ENCODE measurements at places on chromosomes 1 and 21.

GRCh38 chr1:64234714-64235113 is 31.3 kb downstream of the UBE2U start:
- no peak for DNase-seq

DNA sequence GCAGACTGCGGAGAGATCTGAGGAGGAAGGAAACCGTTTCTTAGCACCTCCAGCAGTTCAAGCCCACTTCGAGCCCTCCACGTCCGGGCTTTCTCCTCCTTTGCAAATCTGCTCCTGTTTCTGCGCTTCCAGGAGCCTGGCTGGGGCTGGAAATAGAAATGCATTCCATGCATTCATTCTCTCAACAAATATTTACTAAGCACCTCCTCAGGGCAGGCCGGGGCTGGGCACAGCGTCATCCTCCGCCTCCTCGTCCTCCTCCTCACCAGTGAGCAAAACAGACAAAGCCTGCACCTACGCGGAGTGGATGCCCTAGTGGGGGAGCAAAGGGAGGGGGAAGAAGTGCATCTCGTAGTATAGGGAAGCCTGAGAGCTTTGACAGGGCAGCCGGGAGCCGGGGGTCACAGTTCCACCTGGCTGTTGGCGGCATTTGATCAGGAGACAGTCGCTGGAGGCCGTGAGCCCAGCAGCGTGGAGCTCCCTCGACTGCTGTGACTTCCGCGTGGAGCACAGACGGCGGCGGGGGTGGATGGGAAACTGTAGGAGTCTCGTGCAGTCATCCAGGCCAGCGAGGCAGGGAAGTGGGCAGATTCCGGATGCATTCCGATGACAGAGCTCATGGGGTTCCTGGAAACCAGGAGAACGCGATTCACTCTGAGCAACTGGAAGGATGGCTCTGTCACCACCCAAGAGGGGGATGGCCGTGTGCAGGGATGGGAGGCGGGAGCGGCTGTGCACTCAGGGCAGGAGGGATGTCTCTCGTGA is 93.5 kb downstream of the SIK1 start:
- peak; percentile 91 for DNase-seq

DNA sequence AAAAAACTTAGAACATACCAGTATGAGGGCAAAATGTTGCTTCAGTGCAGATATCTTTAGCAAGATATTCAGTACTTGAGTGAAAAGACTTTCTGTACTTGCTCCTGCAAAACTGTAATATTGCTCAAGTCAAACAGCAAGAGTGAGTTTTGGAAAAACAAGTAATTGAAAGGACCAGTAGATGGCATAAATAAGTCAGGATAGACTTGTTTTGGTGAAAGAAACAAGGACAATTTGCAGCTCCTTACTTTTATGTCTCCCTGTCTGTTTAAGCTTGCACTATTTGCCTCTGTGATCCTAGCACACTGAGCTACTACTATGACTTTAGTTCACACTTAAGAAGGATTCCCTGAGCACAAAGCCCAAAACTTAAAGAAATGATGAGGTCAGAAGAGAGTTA is 39.1 kb downstream of the IFI44 start:
- DNase-seq, result peak; percentile 7

DNA sequence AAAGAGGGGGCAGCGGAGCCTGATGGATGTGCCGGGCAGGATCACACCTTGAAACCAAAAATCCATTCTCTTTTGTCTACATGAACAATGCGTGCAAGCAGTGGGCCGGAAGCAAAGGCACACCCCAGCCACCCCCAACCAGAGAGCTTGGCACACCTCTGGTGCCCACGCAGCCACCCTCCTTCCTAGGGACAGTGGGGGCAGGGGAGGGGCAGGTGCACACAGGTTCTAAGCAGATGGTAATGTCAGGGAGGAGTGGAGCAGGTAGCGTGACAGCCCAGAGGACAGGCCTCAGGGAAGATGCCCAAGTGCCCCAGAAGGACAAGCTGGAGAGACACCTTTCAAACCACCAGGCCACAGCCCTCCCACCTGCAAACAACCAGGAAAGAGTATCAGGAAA is 36.5 kb downstream of the SYF2 start:
- no peak for DNase-seq

DNA sequence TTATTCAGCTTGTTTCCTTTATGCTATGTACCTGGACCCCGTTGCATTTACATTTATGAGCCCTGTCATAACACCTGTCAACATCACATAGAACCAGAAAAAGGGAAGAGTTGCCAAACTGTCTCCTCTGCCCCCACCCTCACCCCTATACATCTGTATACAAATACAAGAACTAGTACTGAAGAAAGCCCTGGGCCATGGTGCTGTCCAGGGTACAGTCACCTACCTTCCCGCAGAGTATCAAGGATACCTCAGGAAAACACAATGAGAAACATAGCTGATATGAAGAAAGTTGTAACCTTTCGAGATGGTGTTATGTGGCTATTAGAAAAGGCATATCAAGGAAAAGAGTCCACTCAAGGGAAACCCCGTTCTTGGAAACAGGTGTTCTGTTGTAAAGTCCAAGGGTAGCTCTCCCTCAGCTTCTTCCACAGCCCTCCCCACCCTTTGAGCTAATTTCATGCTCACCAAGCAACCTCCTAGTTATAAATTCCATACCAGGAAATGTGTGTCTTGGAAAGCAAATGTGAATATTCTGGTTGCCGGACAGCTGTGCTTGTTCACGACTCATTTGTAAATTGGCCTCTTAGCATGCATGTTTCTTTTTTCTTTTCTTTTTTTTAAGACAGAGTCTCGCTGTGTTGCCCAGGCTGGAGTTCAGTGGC is 16.7 kb upstream of the AVPR1B start:
- DNase-seq, result no peak

- DNase-seq, result no peak
Observed at GRCh38 chr1:88063605-88064004, 620.5 kb upstream of the PKN2 start.

DNA sequence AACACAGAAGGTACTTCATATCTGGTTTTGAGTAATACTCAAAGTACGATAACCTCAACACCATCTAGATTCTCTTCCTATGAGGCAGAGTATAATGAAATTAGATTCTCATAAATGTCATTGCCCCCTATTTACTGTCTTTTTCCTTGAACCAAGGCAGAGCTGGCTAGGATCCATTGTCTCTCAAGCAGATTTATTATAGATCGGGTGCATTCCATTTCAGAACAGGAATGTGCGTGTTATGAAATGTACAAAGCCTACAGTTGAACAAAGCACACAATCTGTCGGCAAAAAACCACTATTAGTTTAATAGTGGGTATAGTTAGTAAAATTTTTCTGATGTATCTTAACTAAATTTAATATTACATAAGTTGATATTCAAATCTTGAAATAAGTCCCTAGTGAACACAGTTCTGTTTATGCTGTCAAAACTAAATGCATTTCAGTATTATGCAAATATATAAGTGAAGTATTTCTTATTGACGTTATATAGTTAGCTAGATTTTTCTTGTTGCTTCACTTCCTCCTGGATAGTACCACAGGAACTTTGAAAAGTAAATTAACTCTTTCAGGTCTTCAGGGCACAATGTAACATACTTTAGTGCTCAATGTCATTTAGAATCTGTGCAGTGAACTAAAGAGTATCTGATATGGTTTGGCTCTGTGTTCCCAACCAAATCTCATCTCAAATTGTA is 92.1 kb downstream of the DDAH1 start:
- DNase-seq, result no peak

DNA sequence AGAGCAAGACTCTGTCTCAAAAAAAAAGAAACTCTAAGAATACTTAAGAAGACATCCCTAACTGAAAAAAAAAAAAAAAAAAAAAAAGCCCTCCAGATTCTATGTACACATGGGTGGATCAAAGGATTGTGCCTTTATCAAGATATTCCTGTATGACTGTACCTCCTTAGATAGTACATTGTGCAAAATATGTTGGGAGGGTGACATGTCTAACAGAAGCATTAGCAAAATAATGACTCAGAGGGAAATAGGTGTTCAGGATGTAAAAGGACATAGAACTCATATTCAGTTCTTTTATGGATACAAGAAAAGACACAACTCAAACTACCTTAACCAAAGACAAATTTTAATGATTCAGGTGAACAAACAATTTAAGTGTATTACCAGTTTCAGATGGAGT is 269.8 kb upstream of the KAZN start:
- no peak for DNase-seq

- no peak for DNase-seq
Observed at GRCh38 chr1:78222225-78222959, 176.6 kb downstream of the GIPC2 start.

DNA sequence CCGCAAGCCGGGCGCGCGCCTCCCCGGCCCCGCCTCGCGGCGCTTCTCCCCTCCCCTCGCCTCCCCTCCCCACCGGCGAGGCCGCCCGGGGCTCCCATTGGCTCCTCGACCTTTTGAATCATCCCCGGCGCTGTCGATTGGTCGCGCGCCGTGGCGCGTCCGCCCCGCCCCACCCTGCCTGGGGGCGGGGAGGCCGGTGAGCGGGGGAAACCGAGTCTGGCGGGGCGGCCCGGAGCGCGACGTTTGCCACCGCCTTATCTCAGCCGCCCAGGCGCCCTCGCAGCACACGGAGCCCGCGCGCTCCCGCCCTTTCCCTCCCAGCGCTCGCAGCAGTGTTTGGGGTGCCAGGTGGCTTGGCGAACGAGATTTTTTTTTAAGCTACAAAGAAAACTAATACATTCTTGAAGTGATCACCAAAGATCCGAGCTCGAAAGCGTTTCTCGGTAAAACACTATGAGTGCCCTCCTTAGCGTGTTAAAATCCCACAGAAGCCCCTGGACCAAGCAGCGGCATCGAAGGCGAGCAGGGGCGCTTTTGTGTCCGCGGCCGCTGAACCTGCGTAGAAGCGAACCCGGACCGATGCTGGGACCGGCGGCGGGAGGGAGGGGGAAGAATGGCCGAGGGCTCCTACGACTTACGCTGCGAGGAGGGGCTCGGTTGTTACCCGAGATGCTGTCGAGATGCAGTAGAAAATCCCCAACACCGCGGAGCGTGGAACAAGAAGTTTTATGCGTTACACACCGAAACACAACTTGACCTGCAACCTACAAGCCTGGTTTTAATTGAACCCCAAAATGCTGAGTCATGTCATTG is 436 bp upstream of the LBR start:
- DNase-seq, result peak; percentile 96

DNA sequence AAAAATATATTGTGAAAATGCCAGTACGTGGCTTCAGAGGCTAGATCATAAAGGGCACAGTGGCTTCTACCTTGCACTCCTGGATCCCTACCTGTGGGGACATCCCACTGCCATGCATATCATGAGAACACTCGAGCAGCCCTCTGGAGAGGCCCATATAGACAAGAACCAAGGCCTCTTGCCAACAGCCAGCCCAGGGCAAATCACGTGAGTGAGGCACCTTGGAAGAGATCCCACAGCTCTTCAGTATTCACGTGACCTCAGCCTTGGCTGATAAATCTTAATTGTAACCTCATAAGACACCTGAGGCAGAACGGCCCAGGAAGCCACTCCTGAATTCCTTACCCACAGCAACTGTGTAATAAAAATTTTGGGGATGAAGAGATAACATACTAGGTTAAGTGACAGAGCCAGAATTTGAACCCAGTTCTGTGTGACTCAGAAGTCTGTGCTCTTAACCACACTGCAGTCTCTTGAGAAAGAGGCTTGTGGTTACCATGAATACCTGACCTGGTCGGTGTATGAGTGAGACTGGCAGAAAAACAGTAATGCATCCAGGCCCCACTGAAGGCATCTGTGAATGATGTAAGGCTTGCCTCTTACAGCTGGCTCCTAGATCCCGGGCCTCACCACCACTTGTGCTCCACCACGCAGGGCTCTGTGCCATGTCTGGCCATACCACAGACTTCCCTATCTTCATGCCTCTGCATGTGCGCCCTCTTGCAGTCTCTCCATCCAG is 6.9 kb upstream of the A3GALT2 start:
- peak; percentile 91 for DNase-seq

GRCh38 chr1:204094856-204095634 is 22.1 kb downstream of the SOX13 start:
- DNase-seq, result no peak

GRCh38 chr1:202306535-202307345 is 35.0 kb downstream of the UBE2T start:
- no peak for DNase-seq

- no peak for DNase-seq
Observed at GRCh38 chr1:183467687-183468086, 4.6 kb upstream of the SMG7 start.

DNA sequence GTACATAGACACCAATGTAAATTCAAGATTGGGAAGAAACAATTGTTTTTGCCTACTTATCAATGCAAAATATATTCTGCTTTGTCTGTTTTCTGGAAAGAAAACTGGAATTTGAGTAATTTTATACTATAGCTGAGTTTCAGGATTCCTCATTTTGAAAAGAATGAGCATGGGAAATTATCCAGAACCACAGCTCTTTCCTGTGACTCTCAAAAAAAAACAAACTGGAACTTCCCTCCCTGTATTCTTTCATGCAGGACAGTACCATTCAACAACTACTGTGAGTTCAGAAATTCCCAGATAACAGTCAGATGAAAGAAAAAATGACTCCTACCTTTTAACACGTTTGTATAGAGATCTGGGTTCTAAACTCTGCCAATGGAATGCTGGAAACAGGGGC is 372.4 kb downstream of the TGFB2 start:
- DNase-seq, result peak; percentile 29

DNA sequence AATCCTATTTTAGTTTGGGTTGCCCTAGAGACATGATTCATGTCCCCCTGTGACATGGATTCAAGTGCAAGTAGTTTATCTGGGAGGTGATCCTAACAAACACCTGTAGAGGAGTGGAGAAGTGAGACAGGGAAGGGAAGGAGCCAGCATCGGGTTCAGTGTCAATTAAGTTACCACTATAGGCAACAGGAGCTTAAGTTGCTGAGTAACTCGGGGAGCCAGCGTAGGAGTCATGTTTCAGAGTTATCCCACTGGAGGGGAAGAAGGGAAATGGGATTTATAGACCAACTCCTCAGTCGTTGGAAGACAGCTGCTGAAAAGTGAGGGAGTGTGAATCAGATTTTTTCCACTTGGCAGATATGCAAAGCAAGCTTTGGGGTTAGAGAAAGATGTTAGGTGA is 54.9 kb downstream of the SLC30A7 start:
- no peak for DNase-seq

DNA sequence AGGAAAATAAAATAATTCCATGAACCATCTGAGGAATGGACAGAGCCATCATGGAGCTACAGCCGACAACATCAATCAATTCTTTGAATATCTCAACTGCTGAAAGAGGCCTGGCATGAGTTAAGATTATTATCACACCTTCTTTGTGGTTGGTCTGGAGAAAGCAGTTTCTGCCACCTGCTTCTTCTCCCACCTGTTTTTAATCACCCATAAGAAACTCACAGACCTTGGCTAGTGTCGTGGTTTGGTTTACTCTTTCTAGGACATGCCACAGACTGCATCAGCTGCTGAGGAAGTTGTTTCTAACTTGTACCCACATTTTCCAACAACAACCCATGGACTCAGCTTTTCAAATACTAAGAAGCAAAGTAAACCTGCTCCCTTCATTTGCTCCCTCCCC is 65.6 kb downstream of the NTPCR start:
- DNase-seq, result no peak

GRCh38 chr1:4273243-4273642 is 373.2 kb upstream of the C1orf174 start:
- no peak for DNase-seq

- no peak for DNase-seq
Observed at GRCh38 chr1:64038965-64039364, 164.5 kb upstream of the UBE2U start.

All from hepatic stellate cell (primary cell).